ENCODE measurements at places on chromosomes 1 and 21.

DNA sequence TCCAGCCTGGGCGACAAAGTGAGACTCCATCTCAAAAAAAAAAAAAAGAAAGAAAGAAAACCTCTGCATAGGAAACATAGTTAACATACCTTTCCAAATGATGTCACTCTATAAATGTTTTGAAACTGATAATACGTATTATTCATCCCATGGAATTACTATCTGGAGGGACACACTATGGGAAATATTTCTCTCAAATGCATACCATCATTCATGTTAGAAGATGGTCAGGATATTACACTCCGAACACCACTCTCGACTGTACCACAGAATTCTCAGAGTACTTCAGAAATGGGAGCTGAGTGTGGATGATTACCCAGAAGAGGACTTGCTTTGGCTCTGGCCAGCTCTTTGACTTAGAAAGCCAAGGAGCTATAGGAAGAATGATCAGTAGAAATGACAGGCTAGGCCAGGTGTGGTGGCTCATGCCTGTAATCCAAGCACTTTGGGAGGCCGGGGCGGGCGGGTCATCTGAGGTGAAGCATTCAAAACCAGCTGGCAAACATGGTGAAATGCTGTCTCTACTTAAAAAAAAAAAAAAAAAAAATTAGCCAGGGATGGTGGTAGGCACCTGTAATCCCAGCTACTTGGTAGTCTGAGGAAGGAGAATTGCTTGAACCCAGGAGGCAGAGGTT lies 5.2 kb upstream of the LIN28A start:
- DNase-seq, result no peak

- no peak for DNase-seq
Measured at GRCh38 chr1:83545066-83545862, 453.7 kb downstream of the TTLL7 start.

- no peak for DNase-seq
Measured at GRCh38 chr1:59973719-59974118, 47.1 kb upstream of the CYP2J2 start.

GRCh38 chr1:170620164-170620563 lies 43.8 kb upstream of the PRRX1 start:
- DNase-seq, result no peak

- DNase-seq, result no peak
Measured at GRCh38 chr21:14095056-14095455, 115.7 kb downstream of the LIPI start.

GRCh38 chr1:230498704-230499103 lies 72.6 kb upstream of the PGBD5 start:
- no peak for DNase-seq

GRCh38 chr1:182617014-182617429 lies 12.8 kb upstream of the RGS16 start:
- no peak for DNase-seq

- DNase-seq, result no peak
Measured at GRCh38 chr1:153661111-153661708, 2.7 kb downstream of the SNAPIN start.

DNA sequence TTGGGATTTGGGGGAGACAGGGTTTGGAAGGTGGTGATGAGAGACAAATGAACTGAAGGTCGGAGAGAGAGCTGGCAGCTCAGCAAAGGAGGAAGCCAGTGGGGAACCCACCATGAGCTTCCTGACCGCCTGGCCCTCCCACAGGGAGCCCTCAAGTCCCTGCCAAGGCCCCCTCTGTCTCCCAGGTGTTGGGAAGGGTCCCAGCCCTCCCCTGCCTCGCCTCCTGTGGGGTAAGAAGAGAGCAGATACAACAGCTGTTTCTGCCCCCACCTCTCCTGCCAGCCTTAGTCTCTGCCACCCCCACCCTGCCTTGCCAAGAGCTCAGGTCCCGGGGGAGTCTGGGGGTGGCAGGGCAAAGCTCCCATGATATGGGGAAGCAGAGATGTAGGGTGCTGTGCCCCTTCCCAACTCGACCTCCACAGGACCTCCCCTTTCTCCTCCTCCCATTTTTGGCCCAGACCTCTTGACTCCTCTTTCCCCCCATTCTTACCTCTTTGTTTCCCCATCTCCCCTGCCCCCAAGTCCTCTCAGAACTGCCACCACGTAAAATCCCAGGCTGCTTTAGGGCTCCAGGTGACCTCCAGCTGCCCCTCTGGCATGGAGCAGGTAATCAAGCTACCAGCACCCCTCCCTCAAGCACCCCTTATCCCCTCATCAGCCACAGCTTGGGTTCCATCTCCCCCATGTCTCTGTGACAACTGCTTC lies 556 bp downstream of the S100A1 start:
- DNase-seq, result no peak

- no peak for DNase-seq
Measured at GRCh38 chr1:17603091-17603841, 63.8 kb downstream of the ARHGEF10L start.

- DNase-seq, result no peak
Measured at GRCh38 chr1:24348196-24348595, 29.0 kb downstream of the GRHL3 start.

- no peak for DNase-seq
Measured at GRCh38 chr1:233300326-233300725, 4.8 kb upstream of the PCNX2 start.

DNA sequence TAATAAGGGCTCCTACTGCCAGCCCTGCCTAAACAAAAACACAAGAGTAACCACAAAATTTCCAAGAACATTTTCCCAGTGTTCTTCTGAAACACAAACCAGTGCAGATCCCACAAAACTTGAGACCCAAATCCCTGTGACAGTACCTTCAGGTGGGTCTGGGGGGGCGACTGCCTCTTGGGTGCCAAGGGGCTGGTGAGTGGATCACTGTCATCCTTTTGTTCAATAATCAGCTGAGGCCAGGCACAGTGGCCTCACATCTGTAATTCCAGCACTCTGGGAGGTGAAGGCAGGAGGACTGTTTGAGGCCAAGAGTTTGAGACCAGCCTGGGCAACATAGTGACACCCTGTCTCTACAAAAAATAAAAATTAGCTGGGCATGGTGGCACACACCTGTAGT lies 87.6 kb downstream of the GLIS1 start:
- no peak for DNase-seq
